T-helper 2 cell treated with Interferon-gamma antibody and Interleukin-4, amounts not matched to agents 5 μg/mL and 100 μg/mL, for 36 hours (primary cell): ENCODE measurements at places on chromosomes 12 and 14.

DNA sequence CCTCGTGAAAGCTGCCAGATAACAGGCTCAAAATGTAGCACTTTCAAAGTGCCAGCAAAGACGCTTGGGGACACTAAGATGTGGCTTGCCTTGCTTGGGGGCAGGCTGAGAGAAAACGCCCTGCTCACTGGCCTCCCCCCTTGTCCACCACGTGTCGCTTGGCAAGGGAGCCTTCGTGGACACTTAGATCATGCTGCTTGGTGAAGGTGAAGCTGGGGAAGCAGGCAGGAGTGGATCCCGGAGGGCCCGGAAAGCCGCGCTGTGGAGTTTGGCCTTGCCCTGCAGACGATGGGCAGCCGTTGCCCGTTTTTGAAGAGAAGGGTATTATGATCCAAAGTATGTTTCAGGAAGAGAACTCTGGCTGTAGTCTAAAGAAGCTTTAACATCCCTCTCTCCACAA is 53.4 kb upstream of the BDKRB2 start:
- no peak for DNase-seq

DNA sequence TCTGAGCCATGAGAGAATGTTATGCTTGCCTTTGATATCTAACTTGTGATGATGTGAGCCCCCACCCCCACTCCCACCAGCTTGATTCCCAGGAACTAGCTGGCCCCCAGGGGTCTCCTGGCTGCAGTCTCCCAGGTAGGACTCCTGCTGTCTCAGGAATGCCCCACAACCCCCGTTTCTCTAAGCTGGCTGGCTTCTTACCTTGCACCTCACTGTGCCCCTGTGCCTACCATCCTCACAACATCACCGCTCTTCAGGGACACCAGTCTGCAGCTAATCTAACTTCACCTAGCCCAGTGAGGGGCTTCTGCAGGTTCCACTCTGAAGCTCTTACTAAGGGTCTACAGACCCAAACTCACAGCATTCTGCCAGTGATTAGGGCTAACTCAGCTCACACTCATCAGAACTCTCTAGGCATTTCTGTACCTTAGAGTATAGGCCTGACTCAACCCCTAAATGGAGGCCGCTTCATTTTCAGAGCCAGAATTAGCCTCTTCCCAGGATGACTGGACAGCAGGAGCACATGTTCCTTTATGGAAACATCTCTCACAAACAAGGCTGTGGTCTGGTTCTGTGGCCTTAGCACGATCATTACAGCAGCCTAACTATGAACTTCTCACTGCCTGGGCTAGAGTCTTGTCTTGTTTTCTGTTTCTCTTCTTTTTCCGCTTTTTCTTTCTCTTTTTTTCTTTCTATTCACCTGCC is 72.8 kb upstream of the IFNG-AS1 start:
- DNase-seq: no peak

- no peak for DNase-seq
Measured at GRCh38 chr14:102827716-102828115, 50.5 kb downstream of the TRAF3 start.

DNA sequence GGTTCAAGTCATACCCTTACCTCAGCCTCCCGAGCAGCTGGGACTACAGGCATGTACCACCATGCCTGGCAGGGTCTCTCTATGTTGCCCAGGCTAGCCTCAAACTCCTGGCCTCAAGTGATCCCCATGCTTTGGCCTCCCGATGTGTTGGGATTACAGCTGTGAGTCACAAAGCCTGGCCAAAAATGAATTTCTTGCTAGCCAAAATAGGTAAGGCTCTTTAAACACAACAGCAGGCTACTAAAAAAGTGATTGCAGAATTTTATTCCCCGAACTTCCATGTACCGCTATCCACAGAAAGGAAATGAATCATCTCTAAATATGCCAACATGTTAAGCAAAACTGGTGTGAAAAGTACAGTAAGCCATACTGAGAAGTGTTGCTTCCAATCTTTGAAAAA is 50.6 kb downstream of the WDHD1 start:
- no peak for DNase-seq

- no peak for DNase-seq
Measured at GRCh38 chr14:95951359-95951758, 74.7 kb downstream of the TUNAR start.

DNA sequence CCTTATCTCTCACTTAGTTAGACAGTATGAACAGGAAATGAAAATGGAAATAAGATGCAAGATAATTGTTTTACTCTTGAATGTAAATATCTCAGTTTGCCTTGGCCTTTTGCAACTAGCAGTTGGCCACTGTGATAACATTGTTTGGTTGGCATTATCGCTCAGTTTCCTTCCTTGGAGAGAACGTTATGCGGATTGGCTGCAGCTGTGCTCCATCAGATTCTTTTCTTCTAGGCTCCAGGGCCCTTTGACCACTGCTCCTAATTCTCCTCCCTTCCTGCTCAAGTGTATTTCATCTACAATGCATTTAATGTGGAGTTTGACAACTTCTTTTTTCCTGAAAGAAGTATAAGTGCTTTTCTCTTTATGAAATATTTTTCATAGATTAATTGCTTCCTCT is 284.2 kb downstream of the ADAMTS20 start:
- no peak for DNase-seq

DNA sequence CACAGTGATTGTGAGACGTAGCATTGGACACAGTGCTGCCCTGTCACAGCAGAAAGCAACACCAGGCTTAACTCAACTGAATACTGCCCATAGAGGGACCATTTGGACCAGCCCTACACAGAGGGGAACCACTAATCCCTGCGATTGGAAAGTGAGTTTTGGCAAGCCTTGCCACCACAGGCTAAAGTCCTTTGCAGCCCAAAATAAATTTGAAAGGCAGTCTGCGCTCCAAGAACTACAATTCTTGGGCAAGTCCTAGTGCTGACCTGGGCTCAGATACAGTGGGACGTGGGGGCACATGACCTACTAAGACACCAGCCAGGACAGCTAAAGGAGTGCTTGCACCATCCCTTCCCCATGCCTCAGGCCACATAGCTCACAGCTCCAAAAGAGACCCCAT is 331.4 kb upstream of the GARIN2 start:
- DNase-seq: no peak

GRCh38 chr12:55686366-55687010 is 21.2 kb downstream of the ITGA7 start:
- no peak for DNase-seq

- DNase-seq: no peak
Measured at GRCh38 chr14:91719839-91720238, 12.0 kb downstream of the CATSPERB start.

GRCh38 chr14:103058164-103059055 is 1.1 kb upstream of the CDC42BPB start:
- DNase-seq: no peak

DNA sequence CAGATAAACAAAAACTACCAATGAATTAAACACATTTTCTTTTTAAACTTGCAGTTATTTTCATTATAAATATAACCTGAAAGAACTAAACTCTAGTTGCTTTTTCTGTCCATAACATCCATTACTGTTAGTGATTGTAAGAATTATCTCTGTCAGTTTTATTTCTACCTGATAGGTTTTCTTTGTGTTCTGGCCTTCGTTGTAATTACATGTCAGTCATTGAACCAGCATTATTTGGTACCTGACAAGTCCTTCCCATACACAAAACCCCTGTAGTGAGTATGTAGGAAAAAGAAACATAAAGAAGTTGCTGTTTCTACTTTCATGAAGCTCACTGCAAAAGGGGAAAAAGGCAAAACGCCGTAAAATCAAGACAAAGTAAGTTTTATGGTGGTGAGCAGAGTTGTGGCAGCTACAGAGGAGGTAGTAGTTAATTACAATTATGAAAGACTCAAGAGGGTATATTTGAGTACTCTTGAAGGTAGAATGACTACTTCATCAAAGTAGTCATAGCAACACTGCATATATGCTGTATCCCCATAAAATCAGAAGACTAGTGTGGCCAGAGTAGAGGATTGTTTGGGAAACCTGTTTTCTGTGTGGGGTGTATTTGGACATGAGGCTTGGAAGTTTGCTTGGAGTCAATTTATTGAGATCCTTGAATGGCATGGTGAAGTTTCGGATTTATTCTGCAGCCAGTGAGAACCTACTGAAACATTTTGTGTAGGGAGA is 102.8 kb downstream of the SLC5A8 start:
- DNase-seq: no peak

DNA sequence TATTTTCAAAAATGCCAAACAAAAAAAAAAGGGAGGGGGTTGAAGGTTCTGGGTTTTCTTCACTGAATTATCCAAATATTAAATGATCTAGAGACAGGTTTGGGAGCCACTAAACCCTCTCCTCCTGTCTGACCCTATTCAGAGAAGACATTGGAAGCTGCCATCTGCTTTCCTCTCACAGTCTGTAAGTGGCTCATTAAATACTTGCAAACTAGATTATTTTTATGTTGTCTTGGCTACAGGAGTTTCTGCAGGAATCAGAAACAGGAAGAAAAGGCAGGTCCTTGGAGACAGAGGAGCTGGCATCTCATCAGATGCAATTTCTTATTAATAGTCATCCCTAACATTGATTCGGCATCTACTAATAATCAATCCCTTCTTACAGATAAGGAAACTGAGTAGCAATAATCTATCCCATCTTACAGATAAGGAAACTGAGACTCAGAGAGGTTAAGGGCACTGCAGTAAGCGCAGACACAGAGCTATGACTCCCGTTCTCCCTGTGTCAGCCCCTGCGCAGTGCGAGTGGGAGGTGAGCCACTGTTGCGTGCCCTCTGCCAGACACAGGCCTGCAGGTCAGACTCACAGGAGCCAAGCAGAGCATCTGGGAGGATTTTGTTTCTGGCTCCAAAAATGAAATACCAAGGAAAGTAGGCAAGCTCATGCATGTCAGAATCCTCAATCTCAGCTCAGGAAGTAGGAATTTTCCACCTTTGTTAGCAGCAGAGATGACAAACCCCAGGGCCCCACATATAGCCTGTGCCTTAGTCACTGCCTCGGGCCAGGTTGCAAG is 11.0 kb downstream of the BDKRB2 start:
- no peak for DNase-seq

DNA sequence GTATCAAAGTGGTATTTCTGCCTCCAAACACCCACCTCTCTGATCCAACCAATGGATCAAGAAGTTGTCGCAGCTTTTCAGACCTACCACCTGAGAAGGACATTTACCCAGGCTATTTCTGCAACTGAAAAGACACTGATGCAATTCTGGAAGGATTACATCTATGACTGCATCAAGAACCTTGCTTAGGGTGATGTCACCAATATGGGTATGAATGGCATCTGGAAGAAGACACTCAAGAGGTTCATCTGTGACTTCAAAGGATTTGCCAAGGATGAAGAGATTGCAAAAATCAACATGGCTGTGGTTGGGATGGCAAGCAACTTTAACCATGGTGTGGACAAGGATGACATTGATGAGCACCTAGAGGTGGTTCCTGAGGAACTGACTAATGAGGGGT is 154.2 kb downstream of the PCNX1 start:
- no peak for DNase-seq

DNA sequence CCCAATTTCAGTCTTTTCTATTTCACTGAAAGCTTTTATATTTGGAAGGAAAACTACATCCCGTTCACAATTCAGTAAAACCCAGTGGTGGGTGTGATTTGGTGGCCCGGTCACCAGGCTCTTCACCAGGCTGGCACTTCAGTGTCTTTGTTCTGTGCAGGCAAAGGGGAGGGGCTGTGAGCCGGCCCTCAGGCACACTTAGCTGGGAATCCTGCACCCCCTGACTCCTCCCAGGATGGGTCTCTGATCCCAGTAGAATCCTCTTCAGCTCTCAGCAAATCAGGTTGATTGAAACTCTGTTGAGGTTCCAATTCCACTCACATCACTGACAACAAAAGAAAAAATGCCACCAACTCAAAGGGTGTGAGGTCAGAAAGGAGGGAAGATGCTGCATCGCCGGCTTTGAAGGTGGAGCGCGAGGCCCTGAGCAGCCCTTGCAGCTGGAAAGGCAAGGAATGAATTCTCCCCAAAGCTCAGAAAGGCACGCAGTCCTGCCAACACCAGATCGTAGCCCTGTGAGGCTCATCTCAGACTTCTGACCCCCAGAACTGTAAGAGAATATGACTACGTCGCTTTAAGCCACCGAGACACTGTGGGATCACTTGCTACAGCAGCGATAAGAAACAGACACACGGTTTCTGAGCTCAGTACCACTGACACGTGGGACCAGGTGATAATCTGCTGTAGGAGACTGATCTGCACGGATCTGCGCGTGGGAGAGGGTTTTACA is 166.6 kb downstream of the PIWIL1 start:
- no peak for DNase-seq

DNA sequence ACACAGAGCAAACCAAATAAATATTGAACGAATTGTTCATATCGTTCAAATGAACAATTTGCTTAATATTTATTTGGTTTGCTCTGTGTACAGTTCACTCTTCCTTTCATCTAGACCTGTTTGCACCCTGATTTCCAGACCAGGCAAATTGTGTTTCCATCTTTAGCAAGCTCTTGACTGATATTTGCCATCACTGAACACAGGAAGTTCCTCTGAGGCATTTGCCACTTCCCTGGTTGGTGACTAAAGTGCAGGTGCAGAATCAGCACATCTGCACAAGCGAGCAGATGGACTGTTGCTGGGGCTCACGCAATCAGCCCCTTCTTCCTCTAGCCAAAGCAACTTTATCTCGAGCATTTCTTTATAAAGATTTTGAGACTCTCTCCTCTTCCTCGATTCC is 112.9 kb downstream of the DAAM1 start:
- DNase-seq: peak; percentile 31

DNA sequence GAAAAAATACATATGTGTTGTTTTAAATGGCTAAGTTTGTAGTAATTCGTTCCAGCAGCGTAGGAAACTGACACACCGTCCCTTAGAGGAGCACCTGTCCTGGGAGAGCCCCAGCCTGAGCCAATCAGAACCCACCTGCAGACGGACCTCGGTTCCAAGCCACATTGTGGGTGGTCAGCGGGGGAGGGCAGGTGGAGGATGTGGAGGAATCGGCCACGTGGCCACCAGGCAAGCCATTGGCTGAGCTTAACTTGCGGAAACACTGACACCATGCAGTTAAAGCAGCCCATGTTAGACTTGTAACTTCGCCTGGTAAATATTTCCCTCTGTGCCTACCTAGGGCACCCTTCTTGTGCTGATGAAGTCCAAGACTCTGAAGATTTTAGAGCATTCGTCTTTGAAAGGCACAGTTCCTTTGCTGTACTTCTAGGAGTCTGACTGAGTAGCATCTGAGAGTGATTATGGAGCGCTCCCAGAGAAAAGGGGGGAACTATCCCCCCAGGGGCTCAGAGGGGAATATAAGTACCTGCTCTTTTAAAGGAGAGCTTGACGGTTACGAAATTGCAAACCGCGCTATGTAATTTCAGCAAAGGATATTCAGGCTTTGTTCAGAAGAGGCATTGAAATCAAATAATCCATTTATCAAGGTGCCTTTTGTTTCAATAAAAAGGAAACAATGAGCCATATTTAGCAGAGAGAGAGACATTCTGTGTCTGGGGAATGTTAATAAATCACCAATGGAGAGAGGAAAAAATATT is 135.7 kb downstream of the TMEM132C start:
- DNase-seq: no peak

GRCh38 chr12:127677537-127678131 is 589.3 kb upstream of the TMEM132C start:
- DNase-seq: peak; percentile 32

DNA sequence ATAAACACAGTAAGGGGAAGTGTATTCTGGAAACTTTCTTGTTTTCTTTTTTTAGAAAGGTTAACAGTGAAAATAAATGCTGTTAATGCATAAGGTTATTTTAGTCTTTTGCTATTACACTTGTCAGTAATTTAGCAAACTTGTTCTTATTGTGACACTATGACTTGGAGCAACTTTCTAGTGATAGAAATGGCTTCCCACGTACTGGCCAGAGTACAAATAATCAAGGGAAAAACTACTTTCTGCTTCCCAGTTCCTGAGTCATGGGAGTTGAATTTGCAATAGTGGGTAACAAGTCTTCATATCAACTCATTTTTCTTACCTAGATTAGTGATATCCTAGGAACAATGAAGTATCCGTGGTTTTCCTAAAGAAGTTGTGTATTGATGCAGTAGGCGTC is 1072.3 kb downstream of the FLRT2 start:
- DNase-seq: no peak
